Sciatic nerve (tissue), 2 donors: ENCODE measurements at places on chromosomes 11 and 22.
A peak's percentile ranks its signal among the peaks of the same experiment; 100 is the strongest.

DNA sequence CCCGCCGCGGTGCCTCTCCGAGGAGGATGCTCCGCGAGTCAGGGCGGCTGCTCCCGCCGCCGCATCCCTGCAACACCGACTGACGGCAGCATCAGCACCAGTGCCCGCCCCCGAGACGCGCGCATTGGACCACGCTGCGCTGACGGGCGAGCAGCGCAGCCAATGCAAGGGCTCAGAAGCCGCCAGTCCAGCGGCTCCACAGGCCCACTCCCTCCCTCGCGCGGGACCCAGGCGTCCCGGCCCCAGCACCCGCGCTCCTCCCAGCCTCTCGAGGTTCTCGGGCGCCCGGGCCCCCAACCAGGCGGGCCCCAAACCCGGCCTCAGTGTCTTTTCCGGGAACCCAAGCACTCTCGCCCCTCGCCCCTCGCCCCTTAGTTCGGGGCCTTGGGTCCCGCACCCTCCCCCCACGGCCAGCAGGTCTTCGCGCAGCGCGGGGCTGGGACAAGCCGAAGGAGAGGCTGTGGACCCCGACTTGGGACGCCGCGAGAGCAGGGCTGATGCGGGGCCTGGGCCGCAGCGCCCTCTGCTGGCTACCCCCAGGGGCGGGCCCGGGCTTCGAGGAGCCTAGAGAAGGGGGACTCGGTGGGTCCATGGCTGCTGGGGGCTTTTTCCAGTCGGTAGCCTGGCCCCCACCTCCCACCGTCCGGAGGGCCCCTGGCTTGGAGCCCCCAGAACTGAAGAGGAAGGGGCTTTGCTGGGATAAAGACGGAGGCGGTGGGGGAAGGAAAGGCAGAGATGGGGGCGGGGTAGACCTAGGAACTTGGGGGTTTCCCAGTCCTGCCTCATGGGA lies at the start of gene NRXN2:
Gene NRXN2 (minus strand): TSS at position 81 of the 790 bp plus-strand sequence. CDS start 9,498 bp downstream, outside the sequence.
- peak; percentile 88 for DNase-seq

GRCh38 chr22:41709341-41709740 lies 10.0 kb downstream of the MEI1 start:
- no peak for DNase-seq

- DNase-seq: no peak
Observed at GRCh38 chr22:31275018-31275417, 17.3 kb downstream of the PIK3IP1 start.

- DNase-seq: no peak
Observed at GRCh38 chr11:12183827-12184620, 73.6 kb downstream of the MICAL2 start.

DNA sequence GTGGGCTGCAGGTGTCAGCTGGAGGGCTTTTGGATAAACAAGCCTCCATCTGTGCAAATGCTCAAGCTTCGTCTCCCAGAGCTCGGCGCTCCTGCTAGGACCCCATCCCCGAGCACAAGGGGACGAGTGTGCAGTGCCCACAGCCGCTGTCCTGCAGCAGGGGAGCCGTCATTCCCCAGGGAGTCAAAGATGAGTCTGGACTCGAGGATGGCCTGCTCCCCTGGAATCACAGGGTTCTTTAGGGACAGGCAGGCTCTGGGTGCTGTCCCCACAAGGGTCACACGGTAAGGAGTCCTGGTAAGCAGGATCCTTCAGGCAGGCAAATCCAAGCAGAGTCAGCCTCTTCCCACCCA lies 50.2 kb downstream of the APOL1 start:
- DNase-seq: no peak
